ENCODE measurements at places on chromosomes 5 and 9.

DNA sequence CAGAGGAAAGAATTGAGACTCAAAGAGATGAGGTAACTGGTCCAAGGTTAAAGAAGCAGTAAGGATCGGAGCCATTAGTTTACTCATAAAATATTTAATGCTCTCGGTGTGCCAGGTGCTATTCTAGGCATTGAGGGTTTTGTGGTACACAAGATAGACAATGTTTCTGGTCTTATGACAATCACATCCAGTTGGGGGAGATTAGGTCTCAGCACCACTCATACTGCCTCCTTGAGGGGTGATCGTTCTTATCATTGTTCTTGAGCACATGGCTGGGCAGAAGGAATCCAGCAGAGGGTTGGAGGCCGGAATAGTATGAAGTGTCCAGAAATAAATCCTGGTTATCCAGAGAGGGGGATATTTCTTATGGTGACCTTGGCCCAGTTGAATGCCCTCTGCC, 40.7 kb upstream of the LCP2 start:
- no peak for DNase-seq

- DNase-seq: no peak
Observed at GRCh38 chr9:37082214-37082765, 38.1 kb upstream of the ZCCHC7 start.

- DNase-seq: no peak
Observed at GRCh38 chr5:168916266-168916665, 337.1 kb upstream of the PANK3 start.

GRCh38 chr5:14809369-14810155, 62.0 kb downstream of the ANKH start:
- DNase-seq: no peak

GRCh38 chr5:141349917-141350619, at the start of gene PCDHGB1:
PCDHGB1 (plus strand) TSS chr5:141350099; CDS start chr5:141350261, 162 bp downstream.
- no peak for DNase-seq

DNA sequence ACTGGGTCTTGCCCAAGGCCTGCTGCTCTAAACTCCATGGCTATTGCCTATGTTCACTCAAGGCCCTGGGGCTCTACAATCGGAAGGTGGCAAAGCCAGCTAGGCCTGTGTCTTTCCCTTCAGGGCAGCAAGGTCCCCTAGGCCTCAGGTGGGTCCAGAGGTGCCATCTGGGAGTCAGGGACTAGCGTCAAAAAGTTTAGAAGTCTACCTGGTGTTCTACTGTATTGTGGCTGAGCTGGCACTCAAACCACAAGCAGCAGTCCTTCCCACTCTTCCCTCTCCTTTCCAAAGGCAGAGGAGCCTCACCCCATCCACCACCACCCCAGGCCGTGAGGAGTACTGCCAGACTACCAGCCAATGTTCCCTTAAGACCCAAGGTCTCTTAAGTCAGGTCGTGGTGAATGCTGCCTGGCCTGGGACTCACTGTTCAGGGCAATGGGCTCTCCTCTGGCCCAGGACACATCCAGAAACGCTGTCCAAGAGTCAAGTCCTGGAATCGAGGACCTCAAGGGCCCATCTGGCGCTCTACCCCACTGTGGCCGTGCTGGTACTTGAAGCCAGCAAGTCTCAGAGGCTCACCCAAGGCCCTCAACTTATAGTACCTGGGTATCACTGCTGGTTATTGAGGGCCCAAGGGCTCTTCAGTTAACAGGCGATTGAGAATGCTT, 13.0 kb upstream of the SARDH start:
- no peak for DNase-seq

- no peak for DNase-seq
Observed at GRCh38 chr5:103450333-103451061, 112.1 kb downstream of the NUDT12 start.

GRCh38 chr9:32863291-32863690, 80.0 kb downstream of the TMEM215 start:
- no peak for DNase-seq

- no peak for DNase-seq
Observed at GRCh38 chr9:113646491-113646890, 183.0 kb downstream of the RGS3 start.

DNA sequence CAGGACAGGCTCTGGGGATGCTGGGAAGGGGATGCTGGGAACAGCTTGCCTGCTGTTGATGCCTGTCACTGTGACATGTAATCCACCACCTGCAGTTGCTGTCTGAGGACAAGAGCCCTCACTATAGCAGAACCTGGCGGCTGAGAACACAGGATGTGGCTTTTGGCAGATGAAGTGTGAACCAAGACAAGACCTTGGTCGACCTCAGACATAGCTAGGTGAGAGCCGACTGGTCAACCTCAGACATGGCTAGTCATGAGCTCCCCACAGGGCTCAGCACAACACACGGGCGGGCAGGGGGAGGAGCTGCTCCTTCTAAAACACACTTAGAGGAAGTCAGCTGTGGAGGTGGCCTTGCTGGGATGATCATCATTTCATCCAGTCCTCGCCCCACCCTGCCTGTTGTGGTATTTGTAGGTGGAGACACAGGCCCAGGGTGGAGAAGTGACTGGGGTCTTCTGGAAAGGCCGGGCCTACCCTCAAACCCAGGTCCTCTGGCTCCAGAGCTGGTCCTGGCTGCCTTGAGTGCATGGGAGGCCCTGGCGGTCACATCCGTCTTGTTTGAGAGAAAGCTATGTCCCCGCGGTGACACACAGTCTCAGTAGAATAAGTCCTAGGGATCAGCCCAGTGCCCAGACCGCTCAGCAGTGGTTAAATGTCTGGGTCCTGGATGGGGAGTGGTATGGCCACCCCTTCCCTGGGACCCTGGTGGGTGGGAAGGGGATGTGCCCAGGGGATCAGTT, 6.1 kb downstream of the SUSD3 start:
- no peak for DNase-seq

DNA sequence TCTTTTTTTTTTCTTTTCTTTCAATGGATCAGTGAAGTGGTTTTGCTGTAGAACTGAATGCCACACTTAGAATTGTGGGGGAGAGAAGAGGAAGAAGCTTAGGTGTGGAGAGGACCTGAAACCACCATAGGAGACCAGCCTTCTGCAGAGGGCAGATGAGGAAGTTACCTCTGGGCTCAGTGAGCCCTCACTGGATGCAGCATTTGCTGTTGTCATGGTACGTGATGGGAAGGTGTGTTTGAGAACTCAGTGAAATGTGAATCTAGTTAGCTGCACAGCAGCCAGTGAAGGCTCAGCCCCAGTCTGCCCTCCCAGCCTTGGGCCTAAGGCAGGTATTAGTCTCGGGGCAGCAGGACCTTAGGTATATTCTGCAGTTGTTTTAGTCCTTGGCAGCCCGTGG, 17.5 kb downstream of the CYFIP2 start:
- DNase-seq: no peak

- DNase-seq: no peak
Observed at GRCh38 chr9:68706363-68707201, 1.5 kb downstream of the PIP5K1B start.

- DNase-seq: no peak
Observed at GRCh38 chr9:95645992-95646391, 129.2 kb upstream of the PTCH1 start.

- DNase-seq: no peak
Observed at GRCh38 chr9:96381696-96382095, 1.8 kb downstream of the SLC35D2 start.

GRCh38 chr5:175859422-175859821, 12.0 kb upstream of the CPLX2 start:
- DNase-seq: no peak

DNA sequence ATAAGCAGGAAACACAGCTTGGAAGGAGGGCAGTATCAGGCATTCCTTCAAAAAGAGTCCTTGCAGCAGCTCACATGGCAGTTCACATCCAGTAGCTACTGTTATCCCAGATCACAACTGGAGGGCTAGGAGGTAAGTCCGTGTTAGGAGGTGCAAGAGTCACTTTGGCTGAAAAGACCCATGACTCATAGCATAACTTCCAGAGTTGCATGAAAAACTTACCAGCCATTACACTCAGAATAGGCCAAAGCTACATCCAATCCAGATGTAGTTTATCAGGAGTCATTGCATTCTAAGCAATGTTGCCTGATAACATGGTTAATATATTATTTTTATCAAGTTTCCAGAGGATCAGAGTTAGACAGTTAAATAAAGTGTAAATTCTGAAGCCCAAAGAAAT, 1126.4 kb upstream of the SEMA6A start:
- DNase-seq: no peak

GRCh38 chr5:170860818-170861666, 776 bp upstream of the RANBP17 start:
- no peak for DNase-seq

GRCh38 chr9:113707953-113708695, 168.0 kb upstream of the ZNF618 start:
- DNase-seq: no peak

- no peak for DNase-seq
Observed at GRCh38 chr9:112783551-112783954, 33.0 kb downstream of the SNX30 start.

DNA sequence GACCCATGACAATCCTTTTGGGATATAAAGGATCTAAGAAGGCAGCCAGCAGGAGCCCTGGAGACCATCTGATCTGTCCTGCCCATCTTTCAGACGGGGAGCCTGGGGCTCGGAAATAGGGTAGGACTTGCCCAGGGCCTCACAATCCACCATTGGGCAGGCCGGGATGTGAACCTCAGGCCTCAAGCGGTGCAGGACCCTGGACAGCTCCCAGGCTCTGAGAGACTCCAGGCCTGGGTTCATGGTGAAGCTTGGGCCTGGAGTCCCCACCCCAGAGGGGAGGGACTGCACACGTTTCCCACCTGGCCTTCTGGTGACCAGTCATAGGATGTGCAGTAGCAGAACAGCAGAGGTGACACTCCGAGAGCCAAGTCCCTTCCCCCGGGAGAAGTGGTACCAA, 36.6 kb upstream of the RAPGEF1 start:
- DNase-seq: no peak

- no peak for DNase-seq
Observed at GRCh38 chr5:19189176-19189575, 798.8 kb downstream of the CDH18 start.

DNA sequence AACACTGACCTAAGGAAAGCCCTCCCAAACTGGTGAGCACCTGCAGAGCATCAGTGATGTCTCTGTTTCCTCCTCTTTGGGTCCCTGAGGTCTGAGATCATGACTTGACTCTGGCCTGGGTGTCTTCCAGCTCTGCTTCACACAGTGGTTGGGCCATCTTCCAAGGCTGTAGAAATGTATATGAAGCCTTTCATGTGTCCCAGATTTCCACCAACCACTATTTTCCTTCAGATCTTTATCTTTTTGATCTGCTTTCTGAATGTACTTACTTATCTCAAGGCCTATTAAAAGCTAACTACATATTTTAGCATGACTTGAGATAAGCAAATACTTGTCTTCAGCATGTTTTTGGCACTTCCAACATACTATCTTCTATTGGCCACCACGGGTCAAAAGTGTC, 47.1 kb downstream of the PRELID2 start:
- no peak for DNase-seq

- DNase-seq: no peak
Observed at GRCh38 chr5:137201876-137202275, 297.2 kb downstream of the SPOCK1 start.

GRCh38 chr5:39412721-39413394, 11.9 kb downstream of the DAB2 start:
- no peak for DNase-seq

DNA sequence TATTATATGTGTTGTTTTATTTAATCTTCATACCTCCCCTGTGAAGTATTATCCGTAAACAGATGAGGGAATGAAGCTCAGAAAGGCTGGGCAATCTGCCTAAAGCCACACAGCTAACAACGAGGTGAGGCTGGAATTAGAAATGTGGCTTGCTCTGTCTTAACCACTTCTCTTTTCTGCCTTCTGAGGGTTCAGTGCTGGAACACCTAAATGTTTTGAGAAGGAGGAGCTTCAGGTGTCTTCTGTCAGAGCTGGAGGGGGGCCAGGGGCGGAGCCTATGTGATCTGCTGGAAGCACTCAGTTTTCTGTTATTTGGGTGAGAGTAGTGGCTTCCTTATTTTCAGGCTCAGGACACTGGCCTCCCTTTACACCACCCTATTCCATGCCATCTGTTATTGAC, 35.0 kb upstream of the ARAP3 start:
- DNase-seq: no peak

DNA sequence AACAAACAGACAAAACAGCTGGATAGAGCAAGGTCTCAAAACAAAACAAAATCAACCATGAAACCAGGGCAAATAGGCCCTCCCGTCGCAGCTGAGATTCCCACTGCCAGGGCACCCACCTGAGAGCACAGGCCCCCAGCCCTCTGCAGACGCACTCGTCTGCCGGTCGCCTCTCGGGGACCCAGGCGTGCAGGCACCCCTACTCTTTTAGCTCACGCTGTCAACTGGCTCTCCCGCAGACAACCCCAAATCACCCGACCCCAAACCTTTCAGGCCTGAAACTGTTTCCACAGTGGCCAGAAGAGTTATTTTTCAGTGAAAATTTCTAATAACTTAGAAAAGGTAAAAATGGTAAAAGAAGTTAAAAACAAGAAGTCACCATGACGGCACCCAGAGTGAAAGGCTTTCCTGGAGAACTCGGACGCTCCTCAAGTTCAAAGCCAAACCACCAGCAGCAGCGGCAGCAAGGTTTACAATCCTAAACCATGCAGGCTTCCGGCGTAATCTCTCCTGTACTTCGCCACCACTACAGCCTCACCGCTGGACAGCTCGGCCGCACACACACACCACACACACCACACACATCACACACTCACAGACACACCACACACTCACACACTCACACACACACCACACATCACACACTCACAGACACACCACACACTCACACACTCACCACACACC, 1.9 kb upstream of the UBE2QL1 start:
- no peak for DNase-seq

DNA sequence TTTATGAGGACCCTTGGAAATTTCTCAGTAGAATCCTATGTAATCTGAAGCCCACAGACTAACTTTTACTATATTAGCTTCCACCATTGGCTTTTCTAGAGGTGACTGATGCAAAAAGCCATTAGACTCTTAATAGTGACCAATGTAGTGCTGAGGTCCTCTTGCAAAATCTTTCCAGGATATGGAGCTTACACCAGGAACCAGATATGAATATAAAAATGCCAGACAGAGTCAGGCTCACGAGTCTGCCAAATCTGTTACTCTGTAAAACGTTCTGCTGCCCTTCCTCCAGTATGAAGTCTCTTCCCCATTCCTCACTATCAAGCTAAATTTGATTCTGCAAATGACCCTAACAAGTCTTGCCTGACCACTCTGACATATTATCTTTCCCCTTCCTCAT, 73.4 kb upstream of the C6 start:
- DNase-seq: no peak

Measured in C1 segment of cervical spinal cord (tissue), 14 donors.